ENCODE measurements at places on chromosomes 5 and 9.

DNA sequence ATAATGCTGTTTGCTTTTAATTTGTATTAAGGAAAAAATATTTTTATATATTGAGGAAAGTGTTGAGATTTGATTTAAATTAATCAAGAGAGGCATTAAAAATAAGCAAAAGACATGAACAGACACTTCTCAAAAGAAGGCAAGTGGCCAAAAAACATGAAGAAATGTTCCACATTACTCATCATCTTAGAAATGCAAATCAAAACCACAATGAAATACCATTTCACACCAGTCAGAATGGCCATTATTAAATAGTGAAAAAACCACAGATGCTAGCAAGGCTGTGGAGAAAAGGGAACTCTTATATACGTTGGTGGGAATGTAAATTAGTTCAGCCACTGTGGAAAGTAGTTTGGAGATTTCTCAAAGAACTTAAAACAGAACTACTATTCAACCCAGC is 45.9 kb downstream of the RANBP17 start:
- no peak for DNase-seq

DNA sequence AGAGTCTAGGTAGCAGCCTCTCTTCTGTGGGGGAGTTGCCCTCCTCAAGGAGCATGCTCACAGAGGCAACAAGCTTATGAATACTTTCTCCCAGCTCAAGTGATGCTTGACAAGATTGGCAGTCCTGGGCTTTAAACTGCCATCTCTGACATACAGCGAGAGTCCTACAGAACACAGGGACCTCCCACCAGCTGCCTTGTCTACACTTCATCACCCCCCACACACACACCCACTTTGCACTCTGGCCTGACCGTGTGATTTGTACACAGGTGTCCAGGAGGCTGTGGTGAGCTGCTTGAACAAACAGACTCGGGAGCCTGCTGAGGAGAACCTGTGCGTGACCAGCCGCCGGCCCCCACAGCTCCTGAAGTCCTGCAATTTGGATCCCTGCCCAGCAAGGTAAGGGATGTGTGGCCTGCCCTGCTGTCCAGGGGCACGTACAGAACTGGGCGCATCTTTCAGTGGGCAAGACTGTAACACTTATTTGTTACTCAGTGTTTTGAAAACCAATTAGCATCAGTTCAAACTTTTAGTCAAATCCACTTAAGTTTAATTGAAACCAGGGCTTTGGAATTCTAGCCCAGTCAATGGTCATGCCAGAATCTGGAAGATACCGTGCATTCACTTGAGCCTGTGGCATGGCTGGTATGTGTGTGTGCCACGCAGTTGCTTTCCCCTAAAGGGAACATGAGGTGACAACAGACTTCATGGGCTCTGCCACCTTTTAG is 247.5 kb downstream of the ADAMTSL1 start:
- DNase-seq: peak; percentile 48

- DNase-seq: no peak
Measured at GRCh38 chr5:73302797-73303147, 129.8 kb downstream of the TMEM174 start.

DNA sequence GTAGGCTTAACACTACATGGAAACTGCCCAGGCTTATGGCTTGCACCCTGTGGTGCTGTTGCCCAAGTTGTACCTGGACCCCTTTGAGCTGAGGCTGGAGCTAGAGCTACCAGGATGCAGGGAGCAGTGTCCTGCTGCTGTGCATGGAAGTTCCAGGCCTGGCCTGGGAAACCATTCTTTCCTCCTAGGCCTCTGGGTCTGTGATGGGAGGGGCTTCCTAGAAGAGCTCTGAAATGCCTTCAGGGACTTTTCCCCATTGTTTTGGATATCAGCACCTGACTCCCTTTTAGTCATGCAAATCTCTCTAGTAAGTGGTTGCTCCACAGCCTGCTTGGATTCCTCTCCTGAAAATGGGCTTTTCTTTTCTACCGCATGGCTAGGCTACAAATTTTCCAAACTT is 7.9 kb upstream of the HRH2 start:
- no peak for DNase-seq

GRCh38 chr9:114680259-114681001 is 1.6 kb downstream of the TEX48 start:
- no peak for DNase-seq

- DNase-seq: no peak
Measured at GRCh38 chr9:93730648-93731047, 154.3 kb downstream of the PHF2 start.

DNA sequence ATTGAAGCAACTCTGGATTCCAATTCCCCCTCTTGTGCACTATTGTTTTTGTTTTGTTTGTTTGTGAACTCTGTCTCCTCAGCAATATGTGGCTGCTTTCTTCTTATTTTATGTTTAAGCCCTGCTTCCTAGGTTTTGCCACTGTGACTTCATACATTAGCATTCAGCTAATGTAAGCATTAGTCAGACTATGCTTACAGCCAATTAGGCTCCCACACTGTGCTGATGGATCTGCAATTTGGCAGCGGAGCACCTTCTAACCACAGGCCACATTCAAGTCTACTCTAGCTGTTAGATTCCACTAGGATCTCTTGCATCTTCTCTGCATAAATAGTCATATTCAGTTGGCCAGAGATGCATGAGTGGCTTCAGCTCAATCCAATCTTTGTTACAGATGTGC is 9.6 kb upstream of the BICD2 start:
- no peak for DNase-seq

Data from upper lobe of left lung (tissue), 6 donors.